ENCODE measurements at places on chromosomes 3 and 15.

DNA sequence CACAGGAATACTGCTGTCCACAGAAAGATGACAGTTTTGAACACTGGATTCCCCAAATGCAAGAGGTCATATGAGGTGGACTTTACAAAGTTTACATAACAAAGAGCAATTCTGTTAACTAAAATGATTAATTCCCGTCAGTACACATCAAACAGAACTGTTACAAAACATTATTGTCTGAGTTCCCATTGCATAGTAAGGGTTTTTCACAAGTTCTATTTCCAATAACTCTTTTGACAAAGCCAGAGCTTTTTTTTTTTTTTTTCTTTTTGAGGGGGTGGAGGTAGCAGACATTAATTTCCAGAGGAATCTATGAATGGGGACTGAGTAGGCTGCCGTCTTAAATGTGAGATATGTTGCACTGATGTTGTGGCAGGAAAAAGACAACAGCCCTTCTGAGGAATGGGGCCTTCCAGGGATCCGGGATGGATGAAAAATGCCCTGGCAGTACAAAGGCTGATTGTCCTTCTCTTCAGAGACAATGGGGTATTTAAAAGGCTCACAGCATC, 178.1 kb upstream of the KBTBD8 start:
- peak; percentile 55 for DNase-seq

GRCh38 chr3:54671511-54671910, 256.3 kb downstream of the LRTM1 start:
- no peak for DNase-seq

DNA sequence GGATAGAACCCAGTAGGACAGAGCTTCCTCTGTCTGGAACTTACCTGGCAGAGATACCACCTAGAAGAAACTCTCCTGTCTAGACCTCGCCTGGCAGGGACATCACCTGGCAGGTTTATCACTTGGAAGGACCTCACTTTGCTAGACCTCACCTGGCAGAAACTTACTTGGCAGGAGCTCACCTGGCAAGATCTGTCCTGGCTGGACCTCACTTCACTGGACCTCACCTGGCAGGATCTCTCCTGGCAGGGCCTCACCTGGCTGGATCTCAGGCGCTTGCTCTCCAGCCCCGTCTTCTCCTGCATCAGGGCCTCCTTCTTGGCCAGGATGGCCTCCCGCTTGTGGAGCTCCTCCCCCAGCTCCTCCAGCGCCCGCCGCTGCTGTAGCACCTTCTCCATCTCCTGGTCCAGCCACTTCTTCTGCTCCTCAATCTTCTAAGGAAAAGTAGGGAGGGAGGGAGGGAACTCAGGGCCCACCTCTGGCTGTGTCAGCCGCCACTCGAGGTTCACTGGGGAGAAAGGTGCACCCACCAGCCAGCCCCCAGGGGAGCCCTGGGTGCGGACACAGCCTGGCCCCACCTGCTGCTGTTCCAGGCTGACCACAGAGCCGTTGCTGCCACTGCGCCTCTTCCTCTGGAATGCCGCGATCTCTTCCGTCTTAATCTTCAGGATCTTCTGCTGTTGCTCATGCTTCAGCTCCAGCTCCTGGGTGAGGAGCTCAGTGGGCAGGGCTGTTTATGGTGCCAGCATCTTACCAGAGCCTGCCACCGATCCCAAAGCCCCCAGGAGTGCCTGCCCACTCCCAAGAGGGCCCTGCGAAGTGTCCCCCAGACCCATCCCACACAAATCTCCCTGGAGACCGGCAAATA, 22.5 kb downstream of the KIF7 start:
- no peak for DNase-seq

- no peak for DNase-seq
These were observed 68.6 kb downstream of the ABHD5 start for GRCh38 chr3:43759297-43759782.

GRCh38 chr15:20352241-20353200, 189.1 kb downstream of the GOLGA6L6 start:
- no peak for DNase-seq

DNA sequence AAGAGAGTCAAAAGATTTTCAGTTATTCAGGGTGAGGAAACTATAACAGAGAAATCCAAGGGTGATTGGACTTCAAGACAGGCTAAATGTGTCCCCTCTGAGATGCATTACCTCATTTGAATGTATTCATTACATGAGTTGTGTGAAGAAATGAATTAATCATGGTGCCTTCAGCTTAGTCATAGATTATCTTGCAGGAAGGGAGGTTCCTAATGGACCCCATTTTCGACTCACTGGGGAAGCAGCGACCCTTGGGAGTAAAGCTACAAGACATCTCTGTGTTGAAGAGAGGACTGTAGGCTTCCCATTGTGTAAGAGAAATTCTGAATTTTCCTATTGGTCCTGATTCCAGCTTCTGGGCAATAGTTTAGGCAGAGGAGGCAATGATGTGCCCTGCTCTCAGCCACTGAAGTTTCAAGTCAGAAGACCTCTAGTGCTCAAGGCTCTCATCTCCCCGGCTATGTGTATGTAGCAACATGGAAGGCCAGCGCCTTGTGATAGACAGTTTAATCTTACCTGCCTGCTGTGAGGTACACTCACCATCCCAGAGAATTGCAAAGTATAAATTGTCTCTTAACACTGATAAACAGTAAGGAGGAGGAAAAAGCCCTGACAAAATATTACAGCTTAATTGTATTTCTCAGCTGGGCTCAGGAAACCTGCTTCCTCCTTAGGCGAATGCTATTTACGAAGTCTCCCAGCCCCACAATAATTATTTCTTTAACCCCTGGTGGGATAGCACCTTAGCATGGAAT, 133.8 kb downstream of the PDCD6IP start:
- DNase-seq, result no peak

DNA sequence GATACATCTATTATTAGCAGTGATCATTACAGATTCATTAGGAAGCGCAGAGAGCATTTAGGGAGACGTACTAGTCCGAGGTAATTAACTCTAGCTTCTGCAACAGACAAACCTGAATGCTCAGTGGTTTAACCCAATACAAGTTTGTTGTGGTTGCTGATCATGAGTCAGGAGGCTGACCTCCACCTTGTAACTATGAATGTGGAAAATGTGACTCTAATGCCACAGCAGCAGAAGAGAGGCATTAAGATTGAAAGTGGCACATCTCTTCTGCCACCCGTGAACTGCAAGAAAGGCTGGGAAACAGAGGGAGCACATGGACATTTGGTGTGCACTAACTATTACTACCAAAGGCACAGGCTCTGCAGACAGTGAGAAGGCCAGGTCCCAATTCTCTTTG, 71.2 kb upstream of the C3orf80 start:
- DNase-seq, result no peak

DNA sequence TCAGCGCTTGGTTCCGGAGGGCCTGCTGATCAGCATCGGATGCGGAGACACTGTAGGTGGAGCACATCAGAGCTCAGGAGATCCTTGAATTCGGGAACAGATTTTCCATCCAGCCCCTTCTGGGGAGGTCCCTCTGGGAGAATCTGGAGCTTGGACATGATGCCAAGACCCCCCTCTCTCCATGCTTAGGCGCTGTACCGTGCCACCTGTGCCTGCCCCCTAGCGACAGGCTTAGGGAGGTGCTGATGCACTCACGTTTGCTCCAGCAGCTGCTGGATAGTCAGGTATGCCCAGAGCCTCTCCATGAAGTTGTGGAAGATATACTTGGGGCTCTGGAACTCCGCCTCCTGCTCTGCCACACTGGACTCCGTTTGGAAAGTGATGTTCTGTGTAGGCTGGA, 9.7 kb downstream of the ITIH4 start:
- DNase-seq, result no peak
